Urothelium cell line (cell line): ENCODE measurements at places on chromosomes 3 and 15.

DNA sequence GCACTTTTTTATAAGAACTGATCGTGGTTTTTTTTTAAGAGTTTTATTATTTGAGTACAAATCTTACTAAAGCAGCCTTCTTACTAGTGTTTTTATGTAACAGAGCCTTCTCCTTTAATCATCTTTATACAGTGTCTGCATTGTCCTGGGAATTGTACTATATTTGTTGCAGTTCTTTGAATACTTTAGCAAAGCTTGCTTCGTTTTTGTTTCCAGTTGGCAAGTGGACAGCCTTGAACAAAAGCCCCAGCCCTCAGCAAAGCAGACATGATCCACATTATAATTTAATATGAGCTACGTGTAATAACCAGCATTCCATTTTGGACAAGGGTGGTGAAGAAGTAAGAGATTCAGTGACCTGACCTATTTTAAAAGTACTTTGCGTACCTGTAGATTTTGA lies 112.2 kb upstream of the FLNB start:
- no peak for DNase-seq

DNA sequence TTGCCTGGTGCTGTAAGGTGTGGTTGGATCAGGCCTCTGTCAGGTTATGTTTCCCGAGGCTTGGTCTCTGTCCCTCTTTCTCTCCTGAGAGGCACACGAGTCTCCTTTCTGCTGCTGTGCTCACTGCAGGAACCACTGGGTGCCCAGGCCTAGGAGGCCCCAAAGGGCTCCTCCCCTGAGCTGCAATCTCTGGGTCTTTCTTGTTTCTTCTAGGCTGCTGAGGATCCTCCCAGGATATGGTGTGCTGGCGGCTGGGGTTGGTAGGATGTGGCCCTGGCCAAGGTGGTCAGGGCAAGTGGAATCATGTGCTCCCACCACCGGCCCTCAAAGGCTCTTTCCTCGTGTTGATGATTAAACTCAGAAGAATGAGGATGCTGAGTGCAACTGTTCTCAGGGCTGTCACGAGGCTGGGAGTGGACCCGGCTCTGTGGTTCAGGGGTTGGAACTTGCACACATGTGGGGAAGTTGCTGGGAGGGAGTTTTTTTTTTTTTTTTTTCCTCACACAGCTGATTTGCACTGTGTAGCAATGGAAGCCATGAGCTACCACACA lies 43.6 kb upstream of the CTSH start:
- DNase-seq, result peak; percentile 93

- DNase-seq, result peak; percentile 38
Observed at GRCh38 chr3:2823031-2823430, 287.1 kb downstream of the IL5RA start.

DNA sequence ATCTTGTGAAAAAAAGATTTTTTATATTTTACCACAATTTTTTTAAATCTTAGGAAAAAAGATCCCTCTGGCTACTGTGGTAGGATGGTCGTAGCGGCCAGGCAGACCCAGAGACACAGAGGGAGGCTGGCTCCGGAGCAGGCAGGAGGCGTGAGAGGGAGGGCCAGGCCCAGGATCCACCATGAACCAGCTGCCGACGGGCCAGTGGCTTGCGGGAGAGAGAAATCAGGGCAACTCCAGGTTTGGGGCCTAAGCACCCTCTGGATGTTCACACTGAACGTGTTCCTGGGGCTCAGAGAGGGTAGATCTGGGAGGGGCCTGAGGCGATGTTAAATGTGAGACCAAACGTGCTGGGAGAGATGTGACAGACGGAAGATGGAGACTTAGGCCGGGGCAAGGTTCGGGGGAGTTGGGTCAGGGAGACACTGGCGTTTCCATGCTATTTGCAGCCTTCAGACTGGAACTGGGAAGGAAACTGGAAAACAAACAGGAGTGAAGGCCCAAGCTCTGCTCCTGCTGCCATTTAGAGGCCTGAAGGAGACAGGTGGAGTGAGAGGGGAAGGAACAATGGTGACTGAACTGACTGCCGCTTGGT lies 1.6 kb upstream of the VILL start:
- DNase-seq, result no peak

DNA sequence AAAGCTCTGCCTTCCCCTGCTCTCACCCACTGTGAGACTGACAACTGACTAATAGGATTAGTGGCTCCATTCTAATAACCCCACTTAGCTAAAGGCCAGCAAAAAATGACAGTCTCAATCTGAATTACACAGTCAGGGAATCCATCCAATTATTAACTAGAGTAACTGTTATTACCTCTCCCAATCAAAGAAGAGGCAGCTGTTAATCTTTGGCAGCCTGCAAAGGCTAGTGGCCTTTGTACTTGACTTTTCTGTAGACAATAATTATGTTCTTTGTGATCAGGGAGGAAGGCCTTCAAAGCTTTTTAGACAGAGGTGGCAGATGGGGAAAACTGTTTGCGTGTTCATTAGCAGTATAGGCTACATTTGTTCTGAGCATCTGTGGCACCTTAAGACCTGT lies 177.7 kb downstream of the ISL2 start:
- DNase-seq, result no peak

DNA sequence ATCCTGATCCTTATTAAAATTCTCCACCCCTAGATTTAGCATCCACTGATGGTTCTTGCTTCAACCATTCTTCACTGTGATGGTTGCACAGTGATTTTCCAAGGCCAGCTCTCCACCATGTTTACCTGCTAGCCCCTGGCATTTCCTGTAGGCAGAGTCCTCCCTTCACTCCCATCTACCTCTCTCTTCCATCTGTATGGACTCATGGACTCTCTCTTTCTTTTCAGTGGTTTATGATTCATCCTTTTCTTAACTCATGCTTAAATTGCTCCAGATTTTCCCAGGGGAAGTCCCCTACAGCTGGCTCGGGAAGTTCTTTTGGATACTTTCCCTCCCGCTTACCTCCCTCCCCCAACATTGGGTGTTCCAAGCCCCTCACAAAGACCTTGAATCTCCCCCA lies 18.7 kb downstream of the TGM4 start:
- DNase-seq, result peak; percentile 66

- DNase-seq, result no peak
Observed at GRCh38 chr3:121660356-121661171, at the start of gene HCLS1. HCLS1 (minus strand) TSS chr3:121660903; CDS start chr3:121658347, 2,556 bp downstream.

- DNase-seq, result no peak
Observed at GRCh38 chr15:47466357-47466756, 250.9 kb upstream of the SEMA6D start.

GRCh38 chr3:11371747-11372146 lies 99.5 kb downstream of the ATG7 start:
- no peak for DNase-seq
